CMK (cell line): ENCODE measurements at places on chromosomes 12 and 14.

DNA sequence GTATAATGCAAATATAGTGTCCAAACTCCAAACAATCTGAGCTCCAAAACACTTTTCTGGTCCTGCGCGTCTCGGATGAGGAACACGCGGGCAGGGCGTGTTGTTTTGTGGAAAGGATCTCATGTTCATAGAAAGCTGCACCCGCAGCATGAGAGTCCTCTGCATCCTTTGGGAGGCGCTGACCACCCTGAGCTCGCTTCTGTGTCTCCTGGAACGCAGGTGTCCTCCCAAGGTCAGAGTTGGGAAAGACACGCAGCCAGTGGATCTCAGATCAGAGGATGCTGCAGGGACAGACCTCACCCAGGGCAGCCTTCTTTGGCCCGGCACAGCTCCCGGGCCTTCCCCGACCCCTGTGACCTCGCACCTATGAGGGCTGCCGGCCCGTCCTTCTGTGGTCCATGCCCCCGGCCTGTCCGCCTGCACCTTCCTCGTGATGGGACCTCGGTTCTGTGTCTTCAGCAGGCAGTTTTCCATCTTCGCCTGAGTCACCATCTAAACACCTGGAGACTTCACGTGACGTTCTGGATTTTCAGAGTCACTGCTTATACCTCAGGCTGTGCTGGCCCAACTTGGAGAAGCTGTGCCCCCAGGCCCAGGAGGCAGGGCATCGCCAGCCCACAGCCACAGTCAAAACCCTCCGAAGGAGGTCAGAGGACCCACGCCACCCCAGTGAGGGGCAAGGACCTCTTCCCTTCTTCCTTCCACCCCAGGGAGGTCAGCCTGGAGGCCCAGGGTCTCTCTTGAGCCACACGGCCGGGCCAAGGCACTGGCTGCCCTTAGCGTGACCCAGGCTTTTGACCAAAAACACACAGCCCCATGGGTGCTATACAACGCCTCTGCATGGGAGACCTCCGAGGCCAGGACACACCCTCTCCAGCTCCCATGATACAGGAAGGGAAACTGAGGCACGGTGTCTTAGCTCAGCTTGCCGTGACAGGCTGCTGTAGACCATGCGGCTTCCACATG, 25.9 kb downstream of the MMP17 start:
- DNase-seq: no peak

- no peak for DNase-seq
These were observed 235.5 kb upstream of the NPAS3 start for GRCh38 chr14:32703183-32703621.

- no peak for DNase-seq
These were observed 59.5 kb upstream of the RNU6-7 start for GRCh38 chr14:32142341-32142740.

DNA sequence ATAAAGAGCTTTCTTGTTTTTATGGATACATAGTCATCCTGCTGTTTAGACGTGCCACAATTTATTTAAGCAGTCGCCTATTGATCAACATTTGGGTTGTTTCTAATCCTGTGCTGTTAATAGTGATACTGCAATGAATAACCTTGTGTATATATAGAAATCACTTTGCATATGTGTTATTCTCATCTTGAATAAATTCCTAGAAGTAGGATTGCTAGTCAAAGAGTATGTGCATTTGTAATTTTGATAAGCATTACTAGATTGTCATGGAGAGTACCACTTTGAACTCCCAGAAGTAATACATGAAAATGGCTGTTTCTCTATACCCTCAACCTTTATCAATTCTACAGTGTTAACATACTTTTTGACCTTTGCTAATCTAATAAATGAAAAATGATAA, 44.9 kb upstream of the KCNH3 start:
- no peak for DNase-seq

GRCh38 chr14:104697317-104697703, 7.9 kb downstream of the INF2 start:
- DNase-seq: no peak

DNA sequence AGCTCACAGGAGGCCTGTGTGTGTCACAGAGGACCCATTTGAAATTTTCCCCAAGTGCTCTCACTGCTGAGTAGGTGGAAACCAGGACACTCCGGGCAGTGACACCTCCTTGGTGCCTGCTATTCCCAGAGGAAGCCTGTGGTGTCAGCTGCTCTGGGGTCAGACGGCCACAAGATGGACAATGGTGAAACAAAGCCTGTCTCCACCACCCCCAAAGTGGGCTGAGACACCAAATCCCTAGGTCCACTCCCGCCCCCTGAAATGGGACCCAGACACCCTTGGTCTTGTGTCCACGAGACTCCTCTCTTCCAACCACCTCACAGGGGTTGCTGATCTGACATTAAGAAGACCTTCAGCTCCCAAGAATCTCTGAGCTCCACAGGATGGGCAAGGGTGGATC, 7.0 kb downstream of the KCNH3 start:
- DNase-seq: no peak

GRCh38 chr12:52005903-52006703, 643 bp upstream of the TAMALIN start:
- no peak for DNase-seq
